ENCODE measurements at places on chromosomes 12 and 14.
A peak's percentile ranks its signal among the peaks of the same experiment; 100 is the strongest.

- DNase-seq, result no peak
Observed at GRCh38 chr14:39212034-39212433, 21.7 kb upstream of the MIA2 start.

DNA sequence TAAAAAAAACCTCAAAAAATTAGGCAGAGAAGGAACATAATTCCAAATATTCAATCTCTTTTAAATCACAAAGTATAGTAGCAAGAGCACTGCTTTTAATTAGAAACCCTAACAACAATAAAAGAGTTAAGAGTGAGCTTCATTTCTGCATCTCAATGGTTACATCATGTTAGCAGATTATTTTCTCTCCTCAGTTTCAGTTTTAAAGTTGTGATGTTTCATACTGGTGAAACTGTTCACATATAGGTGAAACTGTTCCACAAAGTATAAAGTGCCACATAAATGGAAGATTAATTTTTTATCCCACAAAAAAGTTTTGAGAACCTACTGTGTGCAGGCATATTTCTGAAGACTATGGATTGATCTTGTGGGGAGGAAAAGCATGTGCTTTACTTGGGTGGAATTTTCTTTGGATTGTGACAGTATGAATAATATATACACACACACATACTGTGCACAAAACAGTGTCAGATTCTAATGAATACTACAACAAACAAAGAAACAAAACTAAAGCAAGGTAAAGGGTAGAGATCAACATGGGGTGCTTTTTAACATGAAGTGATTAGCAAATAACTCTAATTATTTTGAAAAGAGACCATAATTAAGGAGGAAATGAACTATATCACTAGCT lies 17.1 kb downstream of the LUM start:
- DNase-seq, result no peak

DNA sequence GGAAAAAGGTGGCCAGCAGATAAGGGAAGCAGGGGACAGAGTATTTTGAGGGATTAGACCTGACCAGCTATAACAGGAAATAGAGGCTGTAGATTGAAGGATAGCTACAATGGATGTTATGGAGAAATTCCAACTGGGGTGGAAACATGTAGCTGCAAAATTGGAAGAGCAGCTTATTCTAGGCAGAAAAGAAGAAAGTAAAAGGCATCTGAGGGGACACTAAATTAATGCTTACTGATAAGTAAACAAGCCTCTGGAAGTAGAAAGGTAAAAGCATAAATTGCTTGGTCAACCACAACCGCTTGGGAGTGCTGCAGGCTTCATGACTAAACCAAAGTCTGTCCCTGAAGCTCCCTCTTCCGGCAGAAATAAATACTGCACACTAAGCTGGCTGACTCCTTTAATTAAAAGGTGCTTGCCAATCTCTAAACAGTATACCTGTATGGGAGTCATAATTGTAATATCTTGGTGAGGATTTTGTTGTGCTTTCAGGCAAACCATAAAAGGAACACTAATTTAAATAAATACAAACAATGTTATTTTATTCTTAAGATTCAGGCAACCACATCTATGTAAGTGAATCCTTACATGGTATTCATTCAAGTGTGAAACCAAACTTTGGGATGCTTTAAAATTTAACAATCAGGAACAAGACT lies 7.7 kb downstream of the UBC start:
- no peak for DNase-seq

GRCh38 chr14:33972583-33973081 lies 21.8 kb upstream of the EGLN3 start:
- DNase-seq, result no peak

DNA sequence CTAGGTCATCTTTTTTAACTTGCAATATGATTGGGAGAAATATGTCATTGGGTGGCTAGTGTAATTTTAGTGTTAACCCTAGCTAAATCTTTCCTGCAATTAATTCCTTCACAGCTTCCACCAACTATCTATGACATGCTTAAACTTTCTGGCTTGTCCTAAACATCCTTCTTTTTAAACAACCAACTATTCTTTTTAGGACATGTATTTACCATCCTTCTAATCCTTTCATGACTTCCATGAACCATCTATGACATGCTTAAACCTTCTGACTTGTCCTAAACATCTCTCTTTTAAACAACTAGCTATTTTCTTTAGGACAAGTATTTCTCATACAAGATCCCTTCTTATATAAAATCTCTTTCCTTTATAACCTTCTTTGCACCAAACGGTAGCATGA lies 179.6 kb upstream of the PDZRN4 start:
- DNase-seq, result no peak

- DNase-seq, result no peak
Observed at GRCh38 chr12:105351523-105351922, 21.0 kb downstream of the C12orf75 start.

- no peak for DNase-seq
Observed at GRCh38 chr14:61654026-61654425, 41.3 kb upstream of the HIF1A start.

DNA sequence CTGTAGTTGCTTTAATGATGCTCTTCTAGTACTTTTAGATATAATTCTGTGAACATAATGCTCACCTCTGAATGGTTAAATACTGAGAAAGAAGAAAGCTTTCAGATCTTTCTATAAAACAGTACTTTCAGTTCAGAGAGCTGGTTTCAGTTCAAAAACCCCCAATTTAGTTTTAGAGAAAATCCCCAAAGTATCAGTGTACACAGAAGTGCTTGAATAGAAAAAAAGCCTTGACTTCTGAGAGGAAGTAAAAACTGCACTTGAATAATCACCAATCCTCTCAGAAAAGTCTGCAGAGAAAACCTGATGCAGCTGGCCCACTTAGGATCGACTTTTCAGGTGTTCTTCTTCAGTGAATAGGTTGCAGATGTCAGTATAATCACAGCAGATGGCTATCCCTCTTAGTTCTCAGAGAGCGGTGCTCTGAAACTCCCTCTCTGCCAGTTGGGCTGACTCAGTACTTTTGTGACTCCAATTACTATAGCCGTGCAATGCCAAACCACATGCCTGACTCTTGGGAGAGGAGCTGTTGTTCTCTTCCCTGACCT lies 616.3 kb downstream of the LRFN5 start:
- no peak for DNase-seq

DNA sequence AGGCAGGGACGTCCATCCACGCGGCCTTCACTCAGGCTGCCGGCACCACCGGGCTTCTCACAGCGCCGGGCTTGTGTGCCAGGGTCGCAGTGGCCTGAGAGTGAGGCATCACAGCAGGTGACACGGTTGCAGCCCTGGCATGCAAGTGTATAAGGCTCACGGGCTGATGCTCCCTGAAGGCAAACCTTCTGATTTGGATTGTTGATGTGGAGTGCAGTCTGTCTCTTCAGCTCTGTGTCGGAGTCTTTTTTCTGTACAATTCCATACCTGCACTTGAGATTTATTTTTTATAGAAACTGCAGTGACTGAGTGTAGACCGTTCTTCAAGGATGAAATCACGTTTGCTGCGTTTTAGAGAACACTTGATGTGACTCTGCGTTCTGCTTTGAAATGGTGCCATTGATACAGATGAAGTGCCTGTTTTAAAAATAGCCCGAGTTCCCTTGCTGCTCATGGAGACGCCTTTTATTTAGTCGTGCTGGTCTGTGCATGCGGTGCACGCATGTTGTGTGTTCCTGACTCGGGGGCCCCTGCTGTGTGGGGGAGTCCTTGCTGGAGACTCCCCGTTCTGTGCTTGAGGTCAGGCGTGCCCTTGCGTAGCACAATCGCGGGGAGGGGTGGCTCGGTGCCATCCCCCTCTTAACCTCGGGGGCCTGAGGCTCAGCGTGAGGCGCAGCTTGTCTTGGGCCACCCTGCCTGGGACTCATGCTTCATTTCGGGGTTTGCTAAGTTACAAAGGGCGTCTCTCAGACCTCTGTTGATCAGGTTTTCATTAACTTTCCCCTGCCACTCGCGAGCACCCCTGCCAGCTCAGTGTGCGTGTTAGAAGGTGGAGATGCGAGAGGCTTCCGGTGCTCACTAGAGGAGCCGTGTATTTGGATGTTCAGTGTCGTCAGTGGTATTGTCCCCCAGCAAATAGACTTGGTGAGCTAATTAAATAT lies 21.6 kb upstream of the AMN start:
- no peak for DNase-seq

DNA sequence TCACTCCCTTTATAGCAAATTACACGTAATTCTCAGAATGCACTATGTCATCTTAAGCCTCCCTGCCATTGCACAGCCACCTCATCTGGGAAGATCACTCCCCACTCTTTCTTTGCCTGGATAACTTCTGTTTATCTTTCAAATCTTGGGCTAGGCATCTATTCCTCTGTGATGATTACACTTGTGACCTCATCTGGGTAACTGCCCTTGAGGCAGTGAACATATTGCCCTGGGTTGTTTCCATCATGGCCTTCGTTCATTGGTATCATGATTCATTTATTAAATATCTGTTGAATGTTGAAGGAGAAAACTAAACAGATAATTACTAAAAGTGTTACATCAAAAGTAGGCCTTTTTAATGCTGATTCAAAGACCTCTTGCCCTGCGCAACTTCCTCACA lies 26.2 kb upstream of the PDE3A start:
- DNase-seq, result no peak

DNA sequence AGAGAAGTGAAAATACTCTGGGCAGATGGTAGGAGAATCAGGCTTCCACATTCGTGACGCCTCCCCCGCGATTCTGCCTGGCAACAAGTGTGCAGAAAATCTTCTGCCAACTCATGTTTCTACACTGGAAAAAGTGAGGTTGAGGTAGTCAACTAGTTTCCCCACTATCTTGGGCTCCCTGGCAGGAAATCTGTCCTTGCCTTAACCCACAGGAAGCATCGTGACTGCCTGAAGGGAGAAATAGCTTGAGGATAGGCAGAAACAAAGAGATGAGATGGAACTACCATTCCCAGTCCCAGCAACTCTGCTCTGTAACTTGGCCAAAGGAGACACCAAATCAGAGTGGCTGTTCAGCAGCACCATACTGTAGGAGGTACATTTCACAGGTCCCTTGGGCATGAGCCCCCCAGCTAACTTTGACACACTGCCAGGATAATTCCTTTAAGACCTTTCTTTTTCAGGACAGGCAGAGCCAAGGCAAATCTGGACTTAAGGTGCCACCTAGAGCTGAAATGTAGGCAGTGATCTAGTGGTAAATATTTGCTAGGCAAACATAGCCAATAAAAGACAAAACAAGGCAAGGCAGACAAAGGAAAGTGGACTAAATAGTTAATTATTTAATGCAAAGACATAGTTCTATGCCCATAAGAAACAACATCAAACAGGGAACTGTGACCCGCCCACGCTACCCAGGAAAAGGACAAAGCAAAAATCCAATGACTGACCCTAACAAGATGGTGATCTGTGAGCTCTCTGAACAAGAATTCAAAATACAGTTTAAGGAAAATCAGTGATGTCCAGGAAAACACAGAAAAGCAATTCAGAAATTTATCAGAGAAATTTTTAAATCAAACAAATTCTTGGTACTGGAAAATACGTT lies 205.1 kb downstream of the PTPRO start:
- no peak for DNase-seq

- no peak for DNase-seq
Observed at GRCh38 chr12:59578254-59578653, 17.6 kb upstream of the SLC16A7 start.

DNA sequence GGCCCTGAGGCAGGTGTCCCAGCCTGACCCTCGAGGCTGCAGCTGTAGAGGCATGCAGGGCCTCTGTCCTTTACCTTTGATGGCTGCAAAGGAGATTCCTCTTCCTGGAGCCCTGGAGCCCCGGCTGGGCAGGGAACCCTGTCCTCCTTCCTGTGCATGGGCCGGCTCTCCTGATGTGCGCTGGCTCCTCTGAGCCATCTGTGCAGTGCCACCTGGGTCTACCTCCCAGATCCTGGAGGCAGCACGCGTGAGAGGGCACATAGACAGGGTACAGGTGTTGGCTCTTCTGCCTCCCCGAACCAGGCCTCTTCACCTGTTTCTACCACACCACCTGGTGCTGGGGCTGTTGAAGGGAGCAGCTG lies 115.1 kb downstream of the BEGAIN start:
- peak; percentile 85 for DNase-seq

- DNase-seq, result no peak
Observed at GRCh38 chr12:13380297-13380696, 183.8 kb downstream of the EMP1 start.

- no peak for DNase-seq
Observed at GRCh38 chr14:73248108-73248868, 11.0 kb downstream of the PAPLN start.

GRCh38 chr14:89845346-89845745 lies 109.2 kb downstream of the EFCAB11 start:
- no peak for DNase-seq

DNA sequence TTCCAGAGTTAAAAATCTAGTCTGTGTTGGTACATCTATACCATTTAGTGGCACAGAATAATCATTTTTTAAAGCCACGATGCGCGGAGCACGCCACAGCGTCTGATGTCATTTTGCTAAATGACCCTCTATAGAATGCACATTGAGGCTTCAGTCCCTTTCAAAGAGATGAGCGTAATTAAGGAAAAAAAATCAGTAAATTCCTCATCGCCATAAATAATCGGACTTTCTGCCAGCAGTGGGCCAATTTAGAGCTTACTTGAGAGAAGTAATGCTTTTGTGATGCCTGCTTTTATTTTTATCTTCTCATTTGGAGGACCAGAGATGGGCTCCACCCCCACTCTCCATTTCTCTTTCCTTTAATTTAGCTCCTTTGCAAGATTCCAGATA lies 4.0 kb downstream of the ASCL1 start:
- DNase-seq, result no peak

DNA sequence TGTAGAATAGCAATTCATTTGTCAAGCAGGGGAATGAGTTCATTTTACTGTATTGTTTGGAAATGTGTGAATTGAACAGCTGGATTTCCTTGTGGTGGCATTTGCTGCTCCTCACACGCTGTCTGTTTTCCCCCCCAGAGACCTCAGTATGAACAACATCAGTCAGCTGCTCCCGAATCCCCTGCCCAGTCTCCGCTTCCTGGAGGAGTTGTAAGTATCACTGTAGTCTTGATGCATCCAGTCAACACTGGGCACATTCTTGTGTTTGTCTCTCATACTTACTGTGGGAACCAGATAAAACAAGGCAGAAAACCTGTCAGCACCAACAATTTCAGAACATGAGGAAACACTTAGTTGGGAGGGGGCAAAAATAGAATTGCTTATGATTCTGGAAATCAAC lies 64.9 kb downstream of the LGR5 start:
- DNase-seq, result no peak

GRCh38 chr12:38884666-38885065 lies 20.7 kb downstream of the CPNE8 start:
- DNase-seq, result no peak

DNA sequence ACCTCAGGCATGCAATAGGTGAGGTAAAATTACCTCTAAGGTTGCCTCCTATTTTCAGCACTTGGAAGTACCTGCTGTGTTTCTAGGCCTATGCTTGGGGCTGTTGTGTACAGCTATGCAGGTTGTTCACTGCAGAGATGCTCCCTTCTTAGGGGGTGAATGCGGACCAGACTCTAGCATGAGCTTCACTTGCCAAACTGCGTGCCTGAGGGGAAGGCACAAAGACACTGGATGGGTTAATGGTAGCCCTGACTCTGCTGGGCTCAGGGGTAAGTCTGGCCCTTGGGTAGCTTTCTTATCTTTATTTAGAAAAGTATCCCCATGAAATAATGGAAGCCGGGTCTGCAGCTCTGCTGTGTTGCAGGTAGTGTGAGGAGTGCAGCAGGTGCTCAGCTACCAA lies 35.7 kb downstream of the B4GALNT3 start:
- no peak for DNase-seq
